ENCODE measurements at places on chromosomes 13 and 19. TPM values are rescaled to one million over a fixed set of nuclear protein-coding genes. Genes with fewer than 3 reads are reported as not detected.

DNA sequence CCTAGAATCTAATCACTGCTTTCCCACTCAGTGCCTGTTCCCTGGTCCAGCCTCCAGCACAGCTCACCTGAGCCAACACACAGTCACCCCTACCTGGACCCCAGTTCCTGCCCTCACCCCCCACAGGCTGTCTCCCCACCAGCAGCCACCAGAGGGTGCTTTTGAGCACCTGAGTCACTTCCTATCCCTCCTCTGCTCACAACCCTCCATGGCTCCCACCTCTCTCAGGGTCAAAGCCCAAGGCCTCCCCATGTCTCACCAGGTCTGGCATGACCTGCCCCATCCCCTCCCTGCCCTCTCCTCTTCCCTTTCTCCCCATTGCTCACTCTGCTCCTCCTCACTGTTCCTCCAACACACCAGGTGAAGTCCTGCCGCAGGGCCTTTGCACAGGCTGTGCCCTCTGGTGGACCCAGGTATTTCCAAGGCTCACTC lies 7.1 kb upstream of the DPP9 start:
- no peak for DNase-seq

Gene ZIC2
- total RNA-seq = not detected

Gene INSR
- total RNA-seq = 72.8 TPM

Gene RUVBL2
- 48.8 TPM for total RNA-seq

GRCh38 chr13:85737952-85738351 lies 61.3 kb downstream of the SLITRK6 start:
- DNase-seq = no peak

GRCh38 chr19:442085-442484 lies 18.7 kb downstream of the SHC2 start:
- no peak for DNase-seq

GRCh38 chr13:111882351-111882750 lies 184.6 kb upstream of the SOX1 start:
- DNase-seq = no peak

DNA sequence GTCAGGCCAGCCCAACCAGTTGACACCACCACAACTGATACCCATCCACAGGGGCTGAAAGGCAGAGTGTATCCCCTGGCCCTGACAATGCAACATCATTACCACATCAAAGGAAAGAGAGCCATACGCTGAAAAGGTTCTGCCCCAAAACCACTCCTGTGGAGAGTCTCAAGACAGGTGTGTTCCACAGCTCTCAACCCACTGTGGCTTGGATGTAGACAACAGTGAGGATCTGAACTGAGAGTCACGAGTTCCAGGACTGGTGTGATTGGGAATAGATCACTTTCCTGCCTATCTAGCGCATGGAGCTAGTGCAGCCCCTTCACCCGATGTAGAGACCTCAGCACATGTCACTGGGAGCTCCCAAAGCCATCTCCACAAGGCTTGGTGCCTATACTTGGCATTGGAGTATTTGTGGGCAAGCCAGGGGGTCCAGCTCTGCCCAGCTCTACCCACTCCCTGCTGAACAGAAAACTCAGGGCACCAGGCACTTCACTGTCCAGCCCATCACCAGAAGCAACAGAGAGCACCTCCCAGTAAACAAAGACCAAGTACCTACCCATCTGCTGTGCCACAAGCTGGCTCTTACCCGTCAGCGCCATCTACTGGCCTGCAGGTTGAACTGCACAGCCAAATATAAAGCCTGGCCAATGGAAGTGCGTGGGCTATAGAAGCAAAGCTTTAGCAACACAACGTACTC lies 579.5 kb downstream of the UQCRFS1 start:
- DNase-seq = no peak

- DNase-seq = no peak
Measured at GRCh38 chr19:33389421-33390100, 16.1 kb downstream of the CEBPG start.

GRCh38 chr19:44539236-44539826 lies 9.9 kb upstream of the CEACAM20 start:
- DNase-seq = no peak

DNA sequence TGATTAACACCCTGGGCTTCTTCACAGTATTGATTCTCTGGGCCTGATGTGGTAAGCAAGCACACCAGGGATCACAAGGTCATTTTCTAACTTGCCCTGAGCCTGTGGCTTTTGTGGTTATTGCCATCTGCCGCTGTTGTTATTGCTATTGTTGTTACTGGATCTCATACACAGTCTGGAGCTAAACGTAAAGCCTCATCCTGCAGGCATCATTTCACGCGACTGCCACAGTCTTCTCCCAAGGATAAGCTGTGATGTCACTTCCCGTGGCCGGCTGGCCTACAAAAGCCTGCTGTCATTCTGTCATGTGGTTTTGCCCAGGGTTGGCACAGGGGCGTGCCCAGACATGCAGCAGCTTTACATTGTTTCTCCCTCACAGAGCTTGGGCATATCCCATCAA lies 154.0 kb upstream of the GPR12 start:
- no peak for DNase-seq

DNA sequence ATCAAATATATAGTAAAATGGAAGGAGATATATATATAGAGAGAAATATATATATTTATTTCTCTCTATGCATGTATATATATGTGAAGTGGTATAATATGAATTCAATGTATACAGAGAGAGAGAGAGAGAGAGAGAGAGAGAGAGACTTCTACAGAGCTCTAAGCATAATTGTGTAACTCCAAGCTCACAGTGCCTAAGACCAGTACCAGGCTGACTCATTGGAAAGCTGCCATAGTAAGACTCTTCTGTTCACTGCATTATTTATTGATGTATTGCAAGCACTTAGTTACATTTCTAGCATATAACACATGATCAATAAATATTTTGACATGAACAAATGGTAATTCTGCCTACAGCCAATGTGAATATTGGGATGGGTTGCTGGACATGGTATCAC lies 1734.7 kb downstream of the SLITRK1 start:
- no peak for DNase-seq

Gene LGALS7B
- total RNA-seq = 0.60 TPM

Gene JUNB
- total RNA-seq = 66.1 TPM

Measured in heart right ventricle (tissue), 16 donors.